Right renal pelvis (tissue), 4 donors: ENCODE measurements at places on chromosomes 3 and 15. TPM values are rescaled to one million over a fixed set of nuclear protein-coding genes. Genes with fewer than 3 reads are reported as not detected.

GRCh38 chr15:77607894-77608261, 24.8 kb downstream of the LINGO1 start:
- DNase-seq = no peak

DNA sequence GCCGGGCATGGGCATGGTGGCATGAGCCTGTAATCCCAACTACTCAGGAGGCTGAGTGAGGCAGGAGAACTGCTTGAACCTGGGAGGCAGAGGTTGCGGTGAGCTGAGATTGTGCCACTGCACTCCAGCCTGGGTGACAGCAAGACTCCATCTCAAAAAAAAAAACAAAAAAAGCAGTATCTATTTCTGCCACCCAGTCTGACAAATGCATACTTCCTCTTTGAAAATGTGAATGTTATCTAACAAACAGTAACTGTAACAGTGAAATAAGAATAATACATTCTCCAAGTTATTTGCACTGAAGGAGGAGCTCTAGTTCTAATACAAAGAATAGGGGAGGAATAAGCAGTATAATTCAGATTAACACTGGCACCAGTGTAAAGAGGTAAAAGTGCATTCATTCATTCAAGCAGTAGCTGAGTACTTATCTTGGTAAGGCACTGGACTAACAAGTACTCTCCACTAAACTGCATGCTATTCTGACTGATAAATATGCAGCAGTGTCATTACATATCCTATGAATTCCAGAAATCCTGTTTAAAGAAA, 12.9 kb downstream of the VPS13C start:
- no peak for DNase-seq

GRCh38 chr3:117681619-117682018, 972.0 kb downstream of the TUSC7 start:
- no peak for DNase-seq

- no peak for DNase-seq
These were observed 26.2 kb upstream of the LRTM1 start for GRCh38 chr3:54954022-54954421.

GRCh38 chr3:197963019-197963637, 3.1 kb downstream of the LMLN start:
- DNase-seq = no peak

DNA sequence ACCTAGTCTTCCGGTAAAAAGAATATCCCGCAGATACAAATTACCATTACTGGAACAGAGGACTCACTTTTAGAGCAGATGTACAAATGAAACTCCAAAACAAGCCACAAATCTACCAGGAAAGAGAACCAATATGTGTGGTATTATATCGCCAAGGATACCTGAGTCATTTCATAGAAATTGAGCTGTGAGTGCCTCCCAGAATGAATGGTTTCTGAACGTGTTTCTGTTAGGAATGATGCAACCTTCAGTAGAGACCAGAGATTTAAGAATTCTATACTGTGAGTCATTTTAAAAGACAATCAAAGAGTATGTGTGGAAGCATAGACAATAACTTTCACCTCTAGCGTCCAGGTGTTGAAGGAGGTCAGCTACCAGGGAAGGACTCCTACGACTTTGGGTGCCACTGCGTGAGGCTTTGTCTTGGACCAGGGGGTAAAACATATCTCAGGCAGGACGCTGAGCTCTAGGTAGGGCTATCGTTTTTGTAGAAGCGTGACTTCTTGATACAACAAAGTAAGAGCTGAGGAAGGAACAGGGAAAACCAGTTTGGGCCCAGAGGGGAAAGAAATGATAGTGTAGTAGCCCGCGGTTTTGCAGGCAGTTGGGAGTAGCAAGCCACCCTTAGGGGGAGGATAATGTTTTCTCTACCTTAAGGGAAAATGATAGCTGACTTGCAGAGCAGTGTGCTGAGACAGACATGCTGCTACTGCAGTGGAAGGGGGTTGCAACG, 210.4 kb downstream of the TP63 start:
- DNase-seq = no peak

DNA sequence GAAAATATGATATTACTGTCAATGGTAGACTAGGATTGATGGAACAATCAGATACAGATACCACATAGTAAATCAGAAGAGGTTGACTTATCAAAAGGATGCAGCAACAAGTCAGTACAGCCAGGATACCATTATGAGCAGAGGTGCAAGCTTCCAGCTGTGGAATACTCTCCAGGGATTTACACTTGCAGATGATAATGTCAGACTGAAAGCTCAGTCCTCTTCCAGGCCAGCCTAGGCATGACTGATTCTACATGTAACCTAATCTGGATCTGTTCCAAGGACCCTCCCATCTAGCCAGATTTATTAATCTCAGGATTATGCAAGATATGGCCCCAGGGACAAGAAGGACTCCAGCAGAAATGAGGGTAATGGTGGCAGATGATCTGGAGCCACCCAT, 8.2 kb downstream of the FILIP1L start:
- DNase-seq = no peak

- DNase-seq = no peak
These were observed 42.9 kb upstream of the TSC22D2 start for GRCh38 chr3:150365132-150365604.

Gene ADAMTSL3
- polyA plus RNA-seq = 5.0 TPM

- peak; percentile 38 for DNase-seq
These were observed 72.0 kb upstream of the MAP4 start for GRCh38 chr3:48088056-48088748.

DNA sequence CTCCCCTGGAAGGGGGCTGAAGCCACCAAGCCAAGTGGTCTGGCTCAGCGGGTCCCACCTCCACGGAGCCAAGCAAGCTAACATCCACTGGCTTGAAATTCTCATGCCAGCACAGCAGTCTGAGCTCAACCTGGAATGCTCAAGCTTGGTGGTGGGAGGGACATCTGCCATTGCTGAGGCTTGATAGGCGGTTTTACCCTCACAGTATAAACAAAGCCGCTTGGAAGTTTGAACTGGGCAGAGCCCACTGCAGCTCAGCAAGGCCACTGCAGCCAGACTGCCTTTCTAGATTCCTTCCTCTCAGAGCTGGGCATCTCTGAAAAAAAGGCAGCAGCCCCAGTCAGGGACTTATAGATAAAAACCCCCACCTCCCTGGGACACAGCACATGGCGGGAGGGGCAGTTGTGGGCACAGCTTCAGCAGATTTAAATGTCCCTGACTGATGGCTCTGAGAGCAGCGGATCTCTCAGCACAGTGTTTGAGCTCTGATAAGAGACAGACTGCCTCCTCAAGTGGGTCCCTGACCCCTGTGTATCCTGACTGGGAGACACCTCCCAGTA, 23.2 kb upstream of the IGSF10 start:
- DNase-seq = no peak

Gene PDCD7
- polyA plus RNA-seq = 27.5 TPM

Gene GP5
- 0.58 TPM for polyA plus RNA-seq

- no peak for DNase-seq
These were observed 58.1 kb upstream of the FOXP1 start for GRCh38 chr3:71641674-71642073.

GRCh38 chr15:84570164-84570735, 30.6 kb upstream of the ZSCAN2 start:
- no peak for DNase-seq

GRCh38 chr3:183069086-183069485, 30.2 kb downstream of the MCCC1 start:
- no peak for DNase-seq

DNA sequence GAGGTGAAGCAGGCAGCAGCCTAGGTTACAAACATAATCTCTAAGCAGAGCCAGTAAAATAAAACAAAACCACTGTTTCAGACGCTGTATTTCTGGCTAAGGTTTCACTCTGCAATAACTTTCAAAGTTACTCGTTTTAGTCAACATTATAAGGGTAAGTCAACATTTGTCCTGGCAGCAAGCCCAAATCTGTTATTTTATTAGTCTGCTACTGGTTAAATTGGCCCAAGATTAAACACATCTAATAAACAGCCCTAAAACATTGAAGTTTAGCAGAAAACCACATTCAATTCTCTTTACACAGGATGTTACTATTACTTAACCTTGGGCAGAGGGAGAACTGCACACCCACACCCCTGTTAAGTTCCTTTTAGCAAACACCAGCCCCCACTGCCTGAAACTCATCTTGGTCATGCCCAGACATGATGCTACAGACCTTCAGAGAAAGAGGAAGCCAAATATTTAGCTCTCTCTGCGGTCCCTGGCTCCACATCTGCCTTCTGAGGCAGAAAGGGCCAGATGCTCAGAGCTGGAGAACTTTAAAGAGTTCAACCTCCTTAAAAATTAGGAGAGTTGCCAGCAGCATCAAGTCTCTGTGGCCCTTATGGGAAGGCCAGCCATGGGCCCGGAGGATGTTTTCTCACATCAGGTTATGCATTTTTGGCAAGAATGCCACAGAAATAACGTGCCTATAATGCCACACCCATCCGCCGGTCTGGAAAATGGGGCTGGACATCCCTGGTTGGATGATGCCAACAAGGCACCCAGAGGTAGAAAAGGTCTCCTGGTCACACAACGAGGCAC, 17.9 kb downstream of the ARHGEF3 start:
- DNase-seq = peak; percentile 58

DNA sequence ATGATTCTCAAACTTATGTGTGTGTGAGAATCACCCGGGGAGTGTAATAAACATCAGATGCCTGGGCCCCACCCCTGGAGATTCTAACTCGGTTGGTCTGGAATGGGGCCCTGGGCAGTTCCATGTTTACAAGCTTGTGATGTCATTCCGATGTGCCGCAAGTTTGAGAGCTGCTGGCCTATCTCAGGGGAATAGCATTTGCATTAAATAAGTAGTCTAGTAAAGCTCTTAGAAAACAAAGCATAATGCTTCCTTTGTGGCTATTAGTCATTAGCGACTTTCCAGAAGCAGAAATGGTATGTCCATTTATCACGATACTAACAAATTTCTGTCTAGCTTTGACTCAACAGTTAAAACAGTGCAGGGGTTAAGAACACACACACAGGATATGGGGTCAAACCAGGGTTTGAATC, 20.9 kb downstream of the PGBD4 start:
- DNase-seq = no peak

Gene FOXB1
- polyA plus RNA-seq = 0.10 TPM

Gene MYRIP
- 2.6 TPM for polyA plus RNA-seq

- DNase-seq = no peak
These were observed 199.1 kb downstream of the LRRN1 start for GRCh38 chr3:3998140-3998922.

- no peak for DNase-seq
These were observed 62.5 kb upstream of the FOXB1 start for GRCh38 chr15:59941612-59942011.

DNA sequence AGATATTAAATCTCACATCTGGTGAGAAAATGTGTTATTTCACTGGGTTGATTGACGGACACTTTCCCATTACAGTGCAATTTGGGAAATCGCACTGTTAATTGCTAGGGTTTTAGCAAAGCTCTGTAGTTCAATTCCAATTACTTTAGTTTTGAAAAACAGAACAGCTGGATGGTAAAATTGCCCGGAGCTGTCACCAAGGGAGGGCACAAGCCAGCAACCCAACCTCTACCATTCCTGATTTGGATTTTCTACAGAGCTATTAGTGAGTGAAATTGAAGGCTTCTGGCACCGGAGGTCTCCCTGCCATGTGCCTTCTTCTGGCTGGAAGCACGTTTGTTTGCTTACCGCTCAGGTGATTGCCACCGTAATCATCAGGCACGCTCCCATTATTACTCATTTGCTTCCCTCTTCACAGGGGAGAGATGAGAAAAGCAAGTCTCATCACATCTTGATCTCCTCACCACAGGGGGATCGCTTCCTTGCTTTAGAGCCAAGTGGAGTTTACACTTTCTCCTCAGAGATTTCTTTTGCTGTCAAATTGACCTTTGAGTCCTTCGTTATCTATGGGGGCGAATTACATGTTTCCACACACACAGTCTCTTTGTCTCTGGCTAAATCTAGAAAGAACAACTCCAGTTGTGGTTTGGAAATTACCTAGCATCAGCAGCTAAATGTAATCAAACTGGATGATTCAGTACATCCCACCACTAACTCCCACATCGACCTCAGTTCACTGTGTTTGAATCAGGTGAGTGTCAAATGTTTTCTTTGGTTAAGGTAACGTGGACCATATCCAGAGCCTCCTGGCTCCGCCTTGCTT, 421.7 kb upstream of the GOLIM4 start:
- DNase-seq = no peak

DNA sequence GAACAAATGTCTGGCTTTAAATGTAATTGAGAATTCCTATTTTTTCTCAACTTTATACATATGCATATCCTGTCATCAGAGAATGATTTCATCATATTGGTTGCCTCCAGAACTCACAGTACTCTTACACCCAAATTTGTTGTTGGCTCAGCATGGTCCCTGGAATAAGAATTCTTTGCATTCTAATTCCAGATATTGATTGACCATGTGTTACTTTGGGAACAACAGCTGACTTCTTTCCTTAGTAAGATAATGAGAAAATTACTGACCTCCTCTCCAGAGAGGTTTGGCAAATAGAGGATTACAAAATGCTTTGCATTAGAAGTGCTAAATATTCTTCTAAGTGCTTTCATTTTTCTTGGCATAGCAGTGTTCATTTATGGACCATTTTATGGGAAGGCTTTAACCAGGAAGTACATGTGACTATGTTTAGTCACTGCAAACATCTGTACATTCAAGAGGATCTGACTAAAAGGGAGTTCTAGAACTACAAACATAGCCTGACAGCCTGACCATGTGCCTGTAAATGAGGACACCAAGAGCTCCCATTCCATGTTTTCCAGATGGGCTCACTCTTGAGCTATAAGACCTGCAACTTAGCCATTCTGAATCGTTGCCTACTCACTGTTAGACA, 391.6 kb upstream of the DPPA4 start:
- no peak for DNase-seq

- DNase-seq = no peak
These were observed 3.0 kb upstream of the MAP1A start for GRCh38 chr15:43514241-43515057.

Gene FBN1
- polyA plus RNA-seq = 109 TPM

Gene CKMT1B
- polyA plus RNA-seq = 4.2 TPM

- DNase-seq = no peak
These were observed 27.8 kb upstream of the RASA2 start for GRCh38 chr3:141459008-141459407.

Gene PPP1R14D
- polyA plus RNA-seq = 0.49 TPM

Gene CHRNA7
- polyA plus RNA-seq = 21.1 TPM

DNA sequence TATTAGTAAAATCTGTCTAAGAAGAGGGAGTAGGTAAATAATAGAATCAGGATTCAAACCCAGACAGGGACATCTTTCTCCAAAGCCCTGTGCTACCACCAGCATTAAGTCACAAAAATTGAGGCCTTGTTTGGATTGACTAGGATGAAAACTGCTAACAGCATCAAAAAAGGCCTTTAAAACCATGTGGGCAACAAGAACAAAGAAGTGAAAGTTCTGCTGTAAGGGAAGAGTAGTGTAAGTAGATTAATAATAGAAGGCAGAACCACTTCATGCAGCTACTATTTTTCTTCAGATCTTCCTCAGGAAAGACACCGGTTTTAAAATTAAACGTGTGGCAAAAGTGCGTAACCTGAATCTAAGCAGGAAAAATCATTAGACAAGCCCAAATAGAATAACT, 15.3 kb upstream of the KBTBD12 start:
- DNase-seq = no peak

DNA sequence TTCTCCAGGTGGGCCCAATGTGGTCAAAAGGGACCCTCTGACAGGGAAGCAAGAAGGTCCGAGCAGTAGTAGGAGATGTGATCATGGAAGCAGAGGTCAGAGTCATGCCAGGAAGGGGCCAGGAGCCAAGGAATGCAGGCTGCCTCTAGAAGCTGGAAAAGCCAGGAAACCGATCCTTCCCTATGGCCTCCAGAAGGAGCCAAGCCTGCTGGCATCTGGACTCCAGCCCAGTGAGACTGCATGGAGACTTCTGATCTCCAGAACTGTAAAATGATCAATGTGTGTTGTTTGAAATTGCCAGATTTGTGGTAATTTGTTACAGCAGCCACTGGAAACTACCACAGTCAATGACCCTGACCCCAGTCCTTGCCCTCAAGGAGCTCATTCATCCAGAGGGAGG, 56.8 kb upstream of the SPATA12 start:
- no peak for DNase-seq
